ENCODE measurements at places on chromosomes 6 and 20.

DNA sequence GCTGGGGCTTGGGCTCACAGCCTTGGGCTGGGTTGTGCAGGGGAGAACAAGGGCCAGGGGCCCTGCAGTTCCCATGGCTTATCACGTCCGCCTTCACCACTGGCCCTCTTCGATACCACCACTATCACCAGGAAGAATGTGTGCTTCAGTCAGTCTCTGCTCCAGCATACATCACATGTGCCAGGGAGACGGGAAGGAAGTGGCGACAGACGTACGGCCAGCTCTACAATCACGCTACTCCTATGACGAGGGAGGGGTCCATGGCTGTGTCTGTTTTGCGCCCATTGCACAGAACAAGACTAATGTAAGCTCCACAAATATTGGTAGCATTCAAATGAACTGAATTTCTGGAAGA lies 72.1 kb downstream of the TRAM2 start:
- no peak for DNase-seq

GRCh38 chr20:4064144-4064909 lies 49.0 kb upstream of the RNF24 start:
- no peak for DNase-seq

- DNase-seq: no peak
These were observed 65.4 kb upstream of the NNAT start for GRCh38 chr20:37455659-37456058.

- DNase-seq: no peak
These were observed 1008.3 kb downstream of the KIF16B start for GRCh38 chr20:15564981-15565380.

DNA sequence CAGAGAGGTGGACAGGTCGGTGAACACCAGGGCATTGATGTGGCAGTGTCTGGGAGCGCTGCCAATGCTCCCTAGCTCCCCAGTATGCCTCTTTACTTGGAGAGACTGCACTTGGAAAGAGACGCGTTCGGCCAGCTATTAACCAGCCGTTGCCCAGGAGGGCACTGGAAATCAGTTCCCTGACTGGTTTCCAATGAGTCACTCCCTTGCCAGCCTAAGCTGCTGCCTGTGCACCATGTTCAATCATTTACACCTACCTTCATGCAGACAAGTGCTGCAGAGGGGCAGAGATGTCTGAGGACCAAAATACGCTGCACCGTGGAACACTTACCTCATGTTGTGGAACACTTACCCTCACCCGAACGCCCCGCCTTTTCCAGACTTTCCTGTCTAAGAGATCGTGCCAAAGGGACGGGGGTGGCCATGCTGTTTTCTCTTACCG lies 151.6 kb downstream of the SOBP start:
- DNase-seq: no peak

DNA sequence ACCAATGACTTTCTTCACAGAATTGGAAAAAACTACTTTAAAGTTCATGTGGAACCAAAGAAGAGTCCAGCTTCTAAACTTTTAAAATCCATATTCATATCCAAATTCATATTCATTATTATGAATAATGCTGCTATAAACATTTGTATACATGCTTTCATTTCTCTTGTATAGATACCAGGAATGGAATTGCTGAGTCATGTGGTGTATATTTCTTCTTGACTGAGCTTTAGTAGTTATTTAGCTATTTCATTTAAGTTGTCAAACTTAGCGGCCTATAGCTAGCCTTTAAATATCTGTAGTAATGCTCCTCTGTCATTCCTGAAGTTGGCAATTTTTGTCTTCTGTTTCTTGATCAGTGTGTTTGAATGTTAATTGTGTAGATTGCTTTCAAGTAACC lies 19.8 kb upstream of the SMIM28 start:
- no peak for DNase-seq

GRCh38 chr6:13438126-13438525 lies 49.3 kb downstream of the GFOD1 start:
- no peak for DNase-seq

GRCh38 chr6:122114717-122115116 lies 284.7 kb upstream of the HSF2 start:
- no peak for DNase-seq

GRCh38 chr6:43695967-43696291 lies 8.3 kb upstream of the MRPS18A start:
- no peak for DNase-seq

DNA sequence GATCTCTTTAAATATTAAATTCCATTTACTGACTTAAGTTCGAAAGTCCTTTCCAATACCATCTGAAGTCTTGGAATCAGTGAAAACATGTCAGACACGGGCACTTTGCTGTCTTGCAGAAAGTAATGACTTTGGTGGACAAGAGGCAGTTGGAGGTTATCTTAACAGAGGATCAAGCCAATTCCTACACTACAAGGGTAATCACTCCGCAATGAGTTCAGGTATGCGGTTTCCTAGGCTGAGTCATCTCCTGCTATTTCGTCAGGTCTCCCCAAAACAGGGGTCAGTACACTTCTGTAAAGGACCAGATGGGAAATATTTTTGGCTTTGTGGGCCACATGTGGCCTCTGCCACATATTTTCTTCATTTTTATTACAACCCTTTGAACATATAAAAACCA lies 656.6 kb downstream of the KIF16B start:
- no peak for DNase-seq

GRCh38 chr6:170099387-170099786 lies 191.5 kb downstream of the DLL1 start:
- no peak for DNase-seq

DNA sequence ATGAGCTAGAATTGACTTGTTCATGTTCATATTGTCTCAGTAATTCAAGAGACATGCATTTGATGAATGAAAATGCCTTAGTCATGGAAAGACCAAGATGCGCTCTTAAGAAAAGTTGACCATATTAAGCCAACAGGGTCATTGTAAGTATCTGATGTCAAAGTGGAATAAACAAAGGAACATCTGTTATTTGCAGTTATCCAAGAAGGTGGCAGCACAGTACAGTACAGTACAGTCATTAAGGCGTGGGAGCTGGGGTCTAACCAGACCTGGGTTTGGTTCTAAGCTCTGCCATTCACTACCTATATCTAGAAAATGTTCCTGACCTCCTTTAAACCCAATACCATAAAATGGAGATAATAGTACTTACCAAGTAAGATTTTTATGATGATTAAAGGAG lies 178.1 kb downstream of the BACH2 start:
- no peak for DNase-seq

DNA sequence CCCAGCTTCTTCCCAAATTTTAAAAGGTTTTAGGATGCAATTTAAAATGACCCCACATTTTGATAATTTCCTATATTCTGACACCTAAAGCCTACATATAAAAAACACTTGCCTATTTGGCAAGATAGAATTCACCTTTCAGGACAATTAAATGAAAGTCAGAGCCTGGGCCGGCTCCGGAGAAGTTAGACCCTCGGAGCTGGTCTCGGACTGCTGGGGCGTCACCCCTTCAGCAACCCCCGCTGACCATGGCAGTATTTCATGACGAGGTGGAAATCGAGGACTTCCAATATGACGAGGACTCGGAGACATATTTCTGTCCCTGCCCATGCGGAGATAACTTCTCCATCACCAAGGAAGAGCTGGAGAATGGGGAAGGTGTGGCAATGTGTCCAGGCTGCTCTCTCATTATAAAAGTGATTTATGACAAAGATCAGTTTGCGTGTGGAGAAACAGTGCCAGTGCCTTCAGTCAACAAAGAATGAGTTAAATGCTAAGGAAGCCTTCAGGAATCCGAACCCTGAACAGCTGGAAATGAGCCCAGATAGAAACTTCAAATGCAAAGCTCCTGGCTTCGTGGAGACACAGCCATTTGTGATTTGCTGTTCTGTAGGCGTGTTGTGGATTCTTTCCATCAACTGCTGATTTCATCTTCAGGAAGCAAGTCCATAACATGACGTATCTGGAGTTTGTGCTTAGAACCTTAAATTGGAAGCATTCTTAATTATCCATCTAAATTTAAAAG lies 16.0 kb downstream of the TCFL5 start:
- no peak for DNase-seq

DNA sequence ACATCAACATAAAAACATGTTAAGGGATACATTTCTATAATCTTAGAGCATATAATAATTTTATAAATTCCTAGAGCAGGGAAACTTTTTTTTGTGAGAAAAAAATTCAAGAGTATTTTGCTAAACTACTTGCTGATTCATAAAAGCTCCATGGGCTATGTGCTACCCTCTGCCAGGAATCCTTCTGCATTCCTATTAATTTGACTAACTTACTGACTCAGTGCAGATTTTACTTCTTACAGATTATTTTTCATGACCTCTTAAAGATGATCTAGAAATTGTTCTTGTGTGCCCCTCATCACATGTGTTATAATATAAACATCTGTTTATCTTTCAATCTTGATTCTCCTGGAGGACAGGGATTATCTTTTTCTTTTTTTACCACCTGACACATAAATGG lies 5.7 kb downstream of the VTA1 start:
- DNase-seq: no peak

- no peak for DNase-seq
These were observed 115.1 kb downstream of the JAG1 start for GRCh38 chr20:10558635-10559187.

- no peak for DNase-seq
These were observed 54.8 kb downstream of the ADGRB3 start for GRCh38 chr6:68689910-68690309.

DNA sequence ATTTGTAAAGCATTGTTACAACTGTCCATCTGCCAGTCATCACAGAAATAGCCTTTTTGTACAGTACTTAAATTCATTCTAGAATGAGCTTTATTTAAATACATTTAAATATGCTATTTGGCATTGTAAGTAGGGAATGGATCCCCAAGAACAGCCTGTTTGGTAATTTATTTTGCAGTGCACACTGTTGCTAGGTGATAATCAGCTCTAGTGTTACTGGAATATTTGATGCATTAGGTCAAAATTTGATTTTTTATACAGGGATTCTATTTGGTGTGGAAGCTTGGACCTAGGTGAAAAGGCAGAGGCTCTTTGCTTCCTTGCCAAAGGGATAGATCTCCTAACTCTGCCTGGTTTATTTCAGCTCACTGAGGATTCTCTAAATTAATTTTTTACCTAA lies 593.7 kb downstream of the EPM2A start:
- DNase-seq: no peak

- no peak for DNase-seq
These were observed 40.5 kb downstream of the HMGN3 start for GRCh38 chr6:79193971-79194370.

DNA sequence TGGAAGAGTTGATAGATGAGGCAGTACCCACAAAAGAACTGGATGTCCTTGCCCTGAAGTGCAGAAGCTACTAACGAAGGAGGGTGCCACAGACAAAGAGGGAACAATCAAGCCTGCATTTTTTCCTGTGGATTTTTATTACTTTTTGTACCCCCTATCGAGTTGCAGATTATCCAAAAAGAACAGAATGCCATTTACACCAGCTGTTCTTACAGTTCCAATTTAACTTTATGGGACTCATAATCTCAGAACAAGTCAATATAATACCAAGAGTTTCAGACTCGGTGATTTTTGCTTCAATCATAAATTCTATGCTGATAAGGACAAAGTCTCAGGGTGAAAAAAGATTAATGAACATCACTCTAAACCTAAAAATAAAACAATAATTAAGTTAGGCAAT lies 4.0 kb upstream of the CNKSR3 start:
- DNase-seq: no peak

DNA sequence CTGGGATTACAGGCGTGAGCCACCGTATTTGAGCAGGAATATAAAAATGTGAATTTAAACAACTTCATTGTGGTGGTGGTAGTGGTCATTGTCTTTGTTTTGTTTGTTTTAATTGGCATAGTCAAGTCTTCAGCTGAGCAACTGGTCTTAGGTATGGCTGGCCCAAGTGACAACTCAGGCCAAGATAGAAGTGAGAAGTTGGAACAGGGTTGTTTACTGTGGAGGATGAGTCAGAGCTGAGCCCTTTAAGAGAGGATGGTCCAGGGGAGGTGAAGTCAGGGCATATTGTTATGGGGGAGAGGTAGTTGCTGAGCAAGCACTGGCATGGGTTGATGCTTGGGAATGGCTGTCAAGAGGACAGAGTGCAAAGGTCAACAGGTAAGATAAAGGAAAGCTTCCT lies 308.2 kb downstream of the FARS2 start:
- no peak for DNase-seq

GRCh38 chr20:29740951-29741593 lies 1516.4 kb upstream of the DEFB115 start:
- DNase-seq: no peak

DNA sequence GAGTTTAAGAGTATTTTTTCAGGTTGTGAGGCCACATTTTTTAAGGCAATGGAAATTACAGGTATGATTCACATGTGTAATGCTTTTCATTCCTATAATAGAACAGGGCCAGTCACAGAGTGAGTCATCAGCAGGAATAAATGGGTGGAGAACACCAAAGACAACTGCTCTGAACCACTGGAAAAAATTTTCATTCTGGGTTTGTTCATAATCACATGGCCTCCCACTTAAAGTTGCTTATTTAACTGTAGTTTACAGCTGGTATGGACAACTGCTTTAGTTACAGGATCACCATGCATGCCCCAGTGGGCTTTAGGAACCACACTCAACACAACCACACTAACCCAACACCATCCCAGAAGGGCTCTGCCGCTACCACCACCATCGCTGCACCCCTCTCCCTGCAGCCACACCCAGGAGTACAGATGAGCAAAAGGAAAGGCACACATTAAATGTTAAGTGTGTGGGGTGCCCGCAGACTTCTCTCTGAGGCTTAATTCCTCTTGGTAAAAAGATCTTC lies 107.0 kb upstream of the DST start:
- DNase-seq: no peak

DNA sequence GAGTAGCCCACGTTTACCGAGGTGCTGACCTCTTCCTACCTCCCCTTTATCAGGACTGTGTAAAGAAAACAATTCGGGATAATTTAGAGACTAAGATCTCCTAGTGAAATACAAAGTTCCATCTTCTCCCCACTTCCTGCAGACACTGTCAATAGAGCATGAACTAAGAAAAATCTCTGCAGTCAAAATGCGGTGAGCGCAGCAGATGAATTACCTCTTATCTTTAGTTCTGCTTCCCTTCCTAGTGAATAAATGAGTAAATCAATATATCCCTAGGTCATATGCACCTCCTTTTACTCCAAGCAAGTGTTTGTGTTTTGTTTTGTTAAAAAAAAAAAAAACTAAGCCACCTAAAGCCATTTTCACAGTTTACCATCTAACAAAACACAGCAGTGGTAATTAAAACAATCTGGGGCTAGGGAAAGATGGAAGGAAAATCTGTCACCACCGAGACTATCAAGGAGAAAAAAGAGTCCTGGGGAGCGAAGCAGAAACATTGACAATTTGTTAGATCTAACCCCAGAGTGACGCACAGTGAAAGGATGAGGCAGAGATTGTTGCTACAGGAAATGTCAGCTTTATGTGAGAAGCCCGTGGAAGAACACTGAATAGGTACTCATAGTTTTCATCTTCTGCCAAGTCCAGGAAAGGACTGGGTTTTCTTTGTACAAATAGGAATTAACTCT lies 159.4 kb upstream of the SPTLC3 start:
- no peak for DNase-seq

- DNase-seq: no peak
These were observed 194.2 kb upstream of the ZNF184 start for GRCh38 chr6:27667016-27667656.

GRCh38 chr20:62165762-62166399 lies 16.9 kb upstream of the MTG2 start:
- DNase-seq: no peak
